ENCODE measurements at places on chromosomes 1 and 21. TPM values are rescaled to one million over a fixed set of nuclear protein-coding genes. Genes with fewer than 3 reads are reported as not detected.
A peak's percentile ranks its signal among the peaks of the same experiment; 100 is the strongest.

DNA sequence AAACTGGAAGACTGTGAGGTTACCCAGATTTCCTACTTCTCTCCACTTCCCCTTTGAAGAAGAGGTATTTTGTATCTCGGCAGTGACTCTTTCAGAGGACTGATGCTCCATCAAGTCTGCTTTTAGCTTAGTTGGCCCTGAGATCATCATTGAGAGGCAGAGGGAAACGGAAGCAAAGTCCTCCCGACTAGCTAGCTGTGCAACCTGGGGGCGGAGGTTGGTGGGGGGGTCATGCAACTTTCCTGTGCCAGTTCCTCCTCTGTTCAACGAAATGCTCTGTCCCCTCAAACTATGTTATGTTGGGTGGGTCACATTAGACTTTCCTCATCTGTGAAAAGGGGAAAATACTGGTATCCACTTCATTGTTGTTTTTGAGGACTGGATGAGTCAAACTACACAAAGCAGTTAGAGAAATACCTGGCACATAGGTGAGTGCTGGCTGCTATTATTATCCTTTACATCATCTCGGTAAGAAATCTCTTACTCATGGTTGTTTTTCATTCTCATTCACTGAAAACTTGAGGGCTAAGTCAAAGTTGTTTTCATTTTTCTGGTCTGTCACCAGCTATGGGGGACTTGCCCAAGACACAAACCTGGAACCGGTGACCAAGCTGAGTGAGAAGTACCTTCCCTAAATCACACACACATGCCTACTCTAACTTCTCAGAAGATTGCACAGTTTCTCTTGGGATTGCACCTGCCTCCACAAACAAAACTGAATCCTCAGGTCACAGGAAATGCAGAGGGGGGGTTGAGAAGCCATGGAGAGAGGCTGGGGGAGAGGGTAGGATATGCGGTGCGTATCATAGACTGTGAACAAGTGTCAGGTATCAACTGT, 83.3 kb downstream of the ABCA4 start:
- no peak for DNase-seq

Gene CLDN19
- total RNA-seq: under 0.01 TPM

- DNase-seq: no peak
Measured at GRCh38 chr1:20324704-20325406, 34.2 kb downstream of the VWA5B1 start.

DNA sequence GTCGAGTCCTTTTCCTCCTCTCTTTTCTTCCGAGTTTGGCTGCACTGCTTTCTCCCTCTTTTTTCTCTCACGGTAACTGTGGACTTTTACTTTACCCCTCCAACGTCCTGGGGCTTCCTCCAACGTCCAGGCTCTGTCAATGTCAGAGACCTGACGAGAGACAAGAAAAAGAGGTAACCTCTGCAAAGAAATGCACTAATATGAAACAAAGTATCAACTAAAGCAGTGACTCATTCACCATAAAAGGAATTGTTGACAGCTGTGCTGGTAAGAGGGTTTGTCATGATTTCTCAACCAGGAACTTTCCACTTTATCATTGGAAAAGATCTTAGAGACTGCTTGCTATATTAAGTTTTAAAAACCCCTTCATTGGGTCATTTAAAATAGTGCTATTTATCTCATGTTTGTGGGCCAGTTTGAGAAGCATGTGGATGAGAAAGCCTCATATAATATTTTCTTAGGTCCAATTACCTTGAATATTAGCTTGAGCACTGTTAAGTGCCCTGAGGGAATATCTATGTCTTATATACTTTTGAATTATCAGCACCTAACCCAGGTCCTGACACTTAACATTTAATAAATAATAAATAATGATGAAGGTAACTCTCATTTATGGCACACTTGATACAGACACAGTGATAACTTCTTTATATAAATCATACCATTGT, at the start of gene GBP2:
GBP2 (minus strand) TSS at position 202 of the 668 bp plus-strand sequence. CDS start 4,148 bp downstream, outside the sequence.
- peak; percentile 59 for DNase-seq

Gene TSSK3
- 0.27 TPM for total RNA-seq

Gene FCRL3
- 0.54 TPM for total RNA-seq

Gene S1PR1
- 9.4 TPM for total RNA-seq

GRCh38 chr21:45209685-45210284, 77.9 kb downstream of the POFUT2 start:
- no peak for DNase-seq

GRCh38 chr21:29669416-29669815, 270.4 kb downstream of the GRIK1 start:
- no peak for DNase-seq

Gene CATSPER4
- total RNA-seq: not detected

DNA sequence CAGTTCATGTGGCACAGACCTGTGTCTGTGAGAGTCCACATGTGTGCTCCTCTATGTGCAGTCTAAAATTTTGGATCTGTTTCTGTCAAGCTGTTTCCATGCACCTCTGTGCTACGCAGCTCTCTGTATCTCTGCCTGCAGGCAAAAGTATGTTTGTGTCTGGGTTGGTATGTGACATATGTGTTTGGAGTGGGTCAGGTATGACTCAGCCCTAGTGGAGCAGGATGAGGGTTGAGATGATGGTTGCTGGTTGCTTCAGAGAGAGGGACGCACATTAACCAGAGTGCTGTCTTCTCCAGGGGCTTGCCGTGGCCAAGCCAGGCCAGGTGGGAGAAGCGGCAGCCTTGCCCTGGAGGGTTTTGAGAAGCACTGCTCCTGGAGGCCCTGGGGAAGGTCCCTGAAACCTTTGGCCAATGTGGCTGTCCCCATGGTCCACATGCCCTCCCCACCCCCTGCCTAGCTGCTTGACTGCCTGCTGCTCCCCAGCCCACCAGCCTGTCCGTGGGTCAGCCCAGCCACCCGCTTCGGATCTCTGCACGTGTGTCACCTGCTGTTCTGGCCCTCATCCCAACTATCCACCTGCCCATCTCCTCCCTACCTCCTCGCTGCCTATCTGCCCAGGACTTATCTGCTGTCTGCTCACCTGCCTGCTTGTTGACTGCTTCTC, 4.1 kb upstream of the EVA1B start:
- peak; percentile 49 for DNase-seq

- DNase-seq: no peak
Measured at GRCh38 chr1:65490231-65491009, 70.0 kb downstream of the LEPR start.

GRCh38 chr1:27570784-27571183, 33.2 kb downstream of the AHDC1 start:
- DNase-seq: no peak

DNA sequence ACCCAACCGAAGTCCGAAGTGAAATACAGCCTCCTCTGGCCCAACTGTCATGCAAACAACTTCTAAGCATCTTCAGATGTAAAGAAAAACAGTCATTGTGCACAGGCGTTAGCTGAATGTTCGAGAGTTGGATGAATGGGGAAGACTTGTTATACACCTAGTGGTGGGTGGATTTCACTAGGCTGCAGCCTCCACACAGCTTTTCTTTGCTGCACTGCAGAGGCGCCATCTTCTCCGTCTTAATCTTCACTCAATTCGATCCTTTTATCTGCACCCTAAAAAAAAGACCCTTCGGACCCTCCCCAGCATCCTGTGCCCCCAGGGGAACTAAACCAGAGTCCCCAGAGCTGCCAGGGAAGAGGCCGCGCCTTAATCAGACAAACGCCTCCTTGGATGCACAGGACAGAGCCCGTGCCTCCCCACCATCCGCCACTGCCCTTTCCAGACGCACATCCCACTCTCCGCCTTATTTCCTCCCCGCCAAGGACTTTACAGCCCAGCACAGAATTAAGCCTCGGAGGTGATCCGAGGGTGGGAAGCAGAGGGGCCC, 1.4 kb downstream of the APP start:
- DNase-seq: peak; percentile 80

Data from hematopoietic multipotent progenitor cell (in vitro differentiated cells).